ENCODE measurements at places on chromosomes 1 and 21.

DNA sequence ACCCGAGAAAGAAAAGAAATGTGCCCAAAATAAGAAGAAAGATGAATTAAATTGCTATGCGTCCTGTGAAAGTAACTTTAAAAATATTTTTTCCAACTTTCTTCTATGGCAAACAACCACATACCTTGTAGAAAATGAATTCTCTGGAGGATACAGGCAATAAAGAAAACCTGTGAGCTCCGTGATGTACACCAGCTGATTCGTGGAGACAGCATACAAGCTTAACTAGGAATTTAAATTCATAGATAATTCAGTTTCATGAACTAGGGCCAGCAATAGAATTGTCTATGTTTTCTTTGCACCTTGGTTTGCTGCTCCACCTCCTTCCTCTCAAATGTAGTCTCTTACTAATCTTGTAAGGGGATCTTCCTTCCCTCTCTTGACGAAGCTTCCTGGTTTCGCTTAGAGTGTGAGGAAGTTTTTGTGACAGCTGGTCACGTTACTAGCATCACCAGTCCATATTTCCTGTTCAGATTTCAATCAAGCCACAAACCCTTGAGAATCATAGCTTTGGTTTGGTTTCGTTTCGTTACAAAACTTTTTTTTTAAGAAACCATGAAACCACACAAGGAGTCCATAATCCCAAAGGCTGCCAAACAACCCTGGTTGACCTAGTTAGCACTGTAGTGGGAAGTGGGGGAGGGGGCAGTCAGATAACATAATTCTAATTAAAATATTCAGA lies 35.8 kb downstream of the GREM2 start:
- no peak for DNase-seq

DNA sequence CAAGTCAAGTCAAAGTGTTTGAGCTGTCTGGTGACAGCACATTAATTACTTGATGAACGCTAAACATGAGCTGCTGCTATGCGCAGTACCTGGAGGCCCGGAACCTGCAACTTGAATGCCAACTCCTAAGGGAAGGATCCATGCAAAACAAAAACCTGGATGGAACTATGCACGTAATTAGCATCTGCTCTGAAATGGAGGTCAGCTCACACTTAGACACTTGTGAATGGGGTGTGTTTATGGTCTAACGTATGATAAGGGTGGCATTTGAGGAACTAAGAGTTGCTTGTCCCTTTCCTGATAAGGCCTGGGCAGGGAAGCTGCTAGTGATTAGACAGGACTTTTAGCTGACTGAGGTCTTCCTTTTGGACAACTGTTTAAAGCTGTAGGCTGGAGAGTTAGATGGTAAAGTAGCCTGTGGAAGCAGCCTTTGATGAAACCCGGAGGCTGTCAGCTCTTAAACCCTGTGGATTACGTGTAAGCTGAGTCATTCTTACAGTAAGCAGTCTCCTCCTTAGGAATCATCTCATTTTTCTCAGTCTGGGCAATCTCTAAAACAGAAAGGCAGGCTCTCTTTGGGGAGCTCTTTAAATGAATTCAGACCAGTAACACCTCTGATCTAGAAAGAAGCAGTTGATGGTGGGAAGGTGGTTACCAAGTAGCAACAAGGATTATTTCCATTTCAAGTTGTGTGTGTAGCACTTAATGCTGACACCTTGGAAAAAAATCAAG lies 6.8 kb downstream of the TENT5C start:
- DNase-seq: no peak

- DNase-seq: no peak
These were observed 175.2 kb downstream of the DSCAM start for GRCh38 chr21:40671716-40672115.

DNA sequence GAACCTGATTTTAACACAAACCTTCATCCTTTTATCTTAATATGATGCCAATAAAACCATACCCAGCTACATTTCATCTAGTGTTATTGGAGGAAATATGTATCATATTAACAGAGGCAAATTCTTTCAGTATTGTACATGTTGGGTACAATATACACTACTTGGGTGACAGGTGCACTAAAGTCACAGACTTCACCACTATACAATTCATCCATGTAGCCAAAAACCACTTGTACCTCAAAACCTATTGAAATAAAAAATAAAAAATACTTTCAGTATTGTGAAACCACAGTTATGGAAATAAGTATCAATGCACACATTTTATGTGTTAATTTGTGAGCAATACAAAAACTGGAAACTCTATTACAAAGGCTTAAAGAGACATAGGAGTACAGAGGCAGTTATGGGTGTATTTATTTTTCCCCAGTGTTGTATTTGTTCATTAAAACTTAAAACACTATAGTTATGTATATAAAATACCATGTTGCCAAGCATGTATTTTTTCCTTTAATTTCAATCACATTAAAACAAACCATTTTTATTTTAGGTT lies 25.1 kb upstream of the GPR88 start:
- DNase-seq: no peak

DNA sequence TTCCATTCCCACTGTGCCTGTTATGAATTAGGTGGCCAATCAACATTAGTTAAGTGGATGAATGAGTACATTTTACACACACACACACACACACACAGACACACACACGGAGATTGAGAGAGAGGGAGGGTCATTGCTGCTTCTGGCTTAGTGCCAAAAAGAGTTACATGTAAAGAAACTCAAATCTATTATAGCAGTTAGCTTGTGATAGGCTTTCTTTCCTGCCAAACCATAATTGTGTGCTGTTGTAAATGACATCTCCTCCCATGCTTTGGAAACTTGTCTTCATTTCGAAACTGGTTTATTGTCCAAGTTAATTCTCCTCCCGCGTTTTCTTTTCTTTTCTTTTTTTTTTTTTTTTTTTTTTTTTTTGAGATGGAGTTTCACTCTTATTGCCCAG lies 1.4 kb upstream of the MT1HL1 start:
- DNase-seq: no peak

DNA sequence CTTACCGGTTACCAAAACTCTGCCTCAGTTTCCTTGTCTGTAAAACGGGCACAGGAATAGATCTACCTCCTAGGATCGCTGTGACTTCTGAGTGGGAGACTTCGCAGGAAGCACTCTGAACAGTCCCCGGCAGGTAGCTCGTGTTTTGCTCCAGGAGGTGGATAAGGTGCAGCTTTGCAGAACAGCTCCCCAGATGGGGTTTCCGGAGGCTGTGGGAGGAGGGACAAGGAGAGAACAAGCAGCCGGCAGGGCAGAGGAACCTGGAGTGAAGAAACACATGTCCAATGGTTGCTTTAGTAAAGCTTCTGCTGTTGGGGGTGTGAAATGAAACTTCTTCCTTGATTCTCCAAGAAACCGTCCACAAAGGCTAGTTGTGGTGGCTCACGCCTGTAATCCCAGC lies 95.5 kb upstream of the TARDBP start:
- no peak for DNase-seq

DNA sequence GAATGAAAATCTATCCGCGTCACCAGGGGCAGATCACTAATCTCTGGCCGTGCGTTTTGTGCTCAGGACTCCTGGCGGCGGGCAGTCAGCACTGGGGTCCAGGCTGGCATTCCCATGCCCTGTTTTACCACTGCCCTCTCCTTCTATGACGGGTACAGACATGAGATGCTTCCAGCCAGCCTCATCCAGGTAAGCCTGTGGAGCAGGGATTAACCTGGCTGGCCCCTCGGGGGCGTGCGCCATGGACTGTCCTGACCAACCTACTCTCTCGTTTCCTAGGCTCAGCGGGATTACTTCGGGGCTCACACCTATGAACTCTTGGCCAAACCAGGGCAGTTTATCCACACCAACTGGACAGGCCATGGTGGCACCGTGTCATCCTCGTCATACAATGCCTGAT lies 10.9 kb upstream of the CENPS start:
- DNase-seq: no peak

GRCh38 chr1:76832521-76832920 lies 34.8 kb upstream of the ST6GALNAC5 start:
- DNase-seq: no peak

- no peak for DNase-seq
These were observed 33.8 kb upstream of the FCRL3 start for GRCh38 chr1:157734321-157734720.

DNA sequence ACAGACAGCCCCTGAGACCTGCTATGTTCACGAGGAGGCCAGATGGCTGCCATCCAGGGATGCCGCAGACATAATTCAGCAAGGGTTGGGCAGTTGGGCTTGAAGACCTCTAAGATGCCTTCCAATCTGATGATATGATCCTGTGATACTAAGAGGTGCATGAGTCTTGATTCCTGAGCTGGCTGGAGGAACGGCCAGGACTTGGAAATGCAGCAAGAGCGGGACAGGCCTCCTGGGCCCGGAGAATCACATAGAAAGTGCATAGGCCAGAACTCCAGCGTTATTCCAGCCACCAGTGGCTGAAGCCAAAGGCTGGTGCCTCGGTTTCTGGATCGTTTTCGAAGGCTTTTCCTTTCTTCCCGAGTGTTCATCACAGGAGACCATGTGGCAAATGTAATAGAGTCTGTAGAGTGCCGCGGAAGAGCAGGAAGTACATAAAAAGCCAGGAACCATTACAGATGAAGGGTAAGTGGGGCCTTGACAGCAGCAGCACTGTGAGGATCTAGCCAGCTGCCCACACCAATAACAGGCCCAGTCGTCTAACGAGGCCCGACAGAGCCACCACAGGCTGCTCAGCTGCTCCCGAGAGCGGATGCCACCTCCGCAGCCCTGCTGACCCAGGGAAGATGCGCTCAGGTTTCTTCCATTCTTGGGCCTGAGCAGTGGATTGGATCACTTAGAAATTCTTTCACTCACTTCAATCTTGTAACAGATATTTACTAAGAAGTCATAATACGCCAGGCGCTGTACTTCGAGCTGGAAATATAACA lies 14.0 kb upstream of the LHX4 start:
- DNase-seq: no peak

DNA sequence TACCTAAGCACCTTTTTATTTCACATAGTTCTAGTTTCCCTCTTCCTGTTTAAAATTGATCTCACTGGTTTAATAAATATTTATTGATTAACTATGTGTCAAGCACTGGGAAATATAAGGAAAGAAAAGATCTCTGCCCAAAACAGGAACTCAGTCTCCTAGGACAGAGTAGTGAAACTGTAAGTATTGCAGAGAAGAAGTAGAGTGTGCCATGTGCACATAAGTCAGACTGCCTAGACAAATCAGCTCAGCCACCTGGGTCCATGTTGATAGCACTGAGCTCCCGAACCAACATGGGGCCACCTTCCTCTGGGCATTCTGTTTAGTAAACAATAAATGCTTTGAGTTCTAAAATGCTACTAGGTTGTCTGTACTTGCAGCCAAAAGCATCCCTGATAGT lies 9.8 kb upstream of the SSX2IP start:
- DNase-seq: no peak

GRCh38 chr1:178587096-178587495 lies 74.2 kb downstream of the TEX35 start:
- no peak for DNase-seq

DNA sequence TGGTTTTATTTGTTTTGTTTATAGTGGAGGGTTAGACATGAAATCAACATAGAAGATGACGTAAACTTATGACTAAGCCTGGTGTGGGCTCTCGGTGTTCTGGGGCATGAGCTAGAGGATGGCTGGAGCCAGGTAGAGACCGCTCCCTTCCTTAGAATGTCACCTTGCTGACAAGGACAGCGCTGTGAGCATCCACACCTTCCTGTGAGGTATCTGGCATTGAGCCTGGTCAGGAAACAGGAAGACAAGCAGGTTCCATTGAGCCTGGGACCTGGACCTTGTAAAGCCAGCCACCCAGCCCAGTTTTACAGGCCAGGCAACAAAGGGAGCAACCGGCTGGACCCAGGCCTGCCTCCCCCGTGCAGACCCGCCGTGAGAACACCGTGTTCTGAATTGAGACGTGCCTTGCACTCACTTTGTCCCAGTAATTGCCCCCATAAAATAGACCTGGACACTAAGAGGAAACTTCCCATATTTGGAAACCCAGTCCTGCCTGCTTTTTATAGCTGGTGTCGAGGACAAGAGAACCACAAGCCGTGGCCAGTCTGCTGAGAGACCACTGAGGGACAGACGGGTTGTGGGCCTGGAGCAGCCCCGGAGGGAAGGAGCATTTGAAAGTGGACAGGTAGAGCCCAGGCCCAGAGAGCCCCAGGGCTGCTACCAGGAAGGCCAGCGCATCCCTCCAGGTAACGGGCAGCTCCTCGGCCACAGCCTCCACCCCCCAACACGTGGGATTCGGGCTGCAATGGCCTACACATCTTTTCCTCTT lies 78.0 kb downstream of the PDE9A start:
- no peak for DNase-seq

DNA sequence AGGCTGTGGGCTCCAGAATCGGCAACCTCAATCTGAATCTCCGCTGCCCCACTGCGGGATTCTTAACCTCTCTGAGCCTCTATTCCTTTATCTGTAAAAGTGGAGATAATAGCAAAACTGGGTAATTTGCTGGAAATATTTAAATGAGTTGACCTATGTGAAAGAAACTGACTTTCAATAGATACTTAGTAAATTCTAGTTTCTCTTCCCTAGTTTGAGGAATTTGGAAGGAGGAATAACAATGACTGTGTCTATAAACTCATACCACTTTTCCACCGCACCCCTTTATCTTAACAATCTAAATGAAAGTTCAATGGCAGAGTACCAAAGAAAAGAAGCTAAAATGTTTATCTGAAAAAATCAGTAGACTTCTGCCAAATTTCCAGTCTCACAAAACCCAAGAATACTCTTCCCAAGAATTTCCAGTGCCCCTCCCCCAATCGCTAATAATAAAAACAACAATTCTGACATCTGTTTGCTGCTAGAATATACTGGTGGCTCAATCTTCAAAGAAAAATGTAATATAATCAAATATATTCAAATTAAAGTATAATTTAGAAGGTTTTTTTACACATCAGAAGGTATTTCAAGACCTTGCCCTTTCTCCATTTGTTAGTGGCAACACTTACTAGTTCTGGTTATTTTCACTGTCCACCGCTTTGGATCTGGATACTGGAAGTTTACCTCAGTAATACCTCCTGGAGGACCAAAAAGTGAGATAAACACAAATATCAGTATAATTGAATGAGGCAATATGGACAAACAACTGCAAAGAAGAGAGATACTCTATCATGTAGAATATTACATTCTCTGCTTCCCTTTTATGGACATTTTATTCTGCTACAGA lies 171.2 kb downstream of the LTN1 start:
- DNase-seq: no peak

- no peak for DNase-seq
These were observed 74.7 kb upstream of the KCNK2 start for GRCh38 chr1:215007880-215008279.

- no peak for DNase-seq
These were observed 2.2 kb upstream of the PTPN7 start for GRCh38 chr1:202162418-202163280.

- no peak for DNase-seq
These were observed 87.0 kb upstream of the ZC3H11B start for GRCh38 chr1:219699870-219700269.

- peak; percentile 94 for DNase-seq
These were observed at the start of gene RABGGTB for GRCh38 chr1:75785983-75786853. Gene RABGGTB (plus strand): TSS chr1:75786256. CDS start chr1:75786272, 16 bp downstream.

GRCh38 chr1:240462766-240463395 lies 149.1 kb downstream of the GREM2 start:
- no peak for DNase-seq

DNA sequence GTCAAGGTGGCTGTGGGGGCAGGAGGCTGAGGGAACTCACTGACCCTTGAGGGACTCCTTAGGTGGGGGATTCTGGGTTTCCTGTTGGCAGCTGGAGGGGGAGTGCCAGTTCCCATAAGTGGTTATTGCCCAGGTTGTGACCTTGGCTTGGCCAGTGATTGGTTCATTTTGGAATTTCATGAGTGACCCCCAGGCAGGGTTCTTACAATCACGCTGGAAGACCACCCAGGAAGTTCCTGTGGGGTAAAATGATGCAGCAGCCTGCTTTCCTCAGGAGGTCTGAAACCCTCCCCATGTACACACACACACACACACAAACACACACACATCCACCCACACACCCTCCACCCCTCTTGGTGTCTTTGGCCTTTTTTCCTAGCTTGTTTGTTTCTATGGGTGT lies 16.9 kb downstream of the VANGL1 start:
- no peak for DNase-seq

Data from NCI-H1694 treated with DMSO at 0.1 percent for 48 hours (cell line).